Hypothalamus (tissue), 51 donors: ENCODE measurements at places on chromosomes 5 and 9.

GRCh38 chr5:142325725-142326479 is 1.1 kb upstream of the SPRY4 start:
- no peak for DNase-seq

- no peak for DNase-seq
Observed at GRCh38 chr5:174287761-174288160, 242.3 kb downstream of the NSG2 start.

DNA sequence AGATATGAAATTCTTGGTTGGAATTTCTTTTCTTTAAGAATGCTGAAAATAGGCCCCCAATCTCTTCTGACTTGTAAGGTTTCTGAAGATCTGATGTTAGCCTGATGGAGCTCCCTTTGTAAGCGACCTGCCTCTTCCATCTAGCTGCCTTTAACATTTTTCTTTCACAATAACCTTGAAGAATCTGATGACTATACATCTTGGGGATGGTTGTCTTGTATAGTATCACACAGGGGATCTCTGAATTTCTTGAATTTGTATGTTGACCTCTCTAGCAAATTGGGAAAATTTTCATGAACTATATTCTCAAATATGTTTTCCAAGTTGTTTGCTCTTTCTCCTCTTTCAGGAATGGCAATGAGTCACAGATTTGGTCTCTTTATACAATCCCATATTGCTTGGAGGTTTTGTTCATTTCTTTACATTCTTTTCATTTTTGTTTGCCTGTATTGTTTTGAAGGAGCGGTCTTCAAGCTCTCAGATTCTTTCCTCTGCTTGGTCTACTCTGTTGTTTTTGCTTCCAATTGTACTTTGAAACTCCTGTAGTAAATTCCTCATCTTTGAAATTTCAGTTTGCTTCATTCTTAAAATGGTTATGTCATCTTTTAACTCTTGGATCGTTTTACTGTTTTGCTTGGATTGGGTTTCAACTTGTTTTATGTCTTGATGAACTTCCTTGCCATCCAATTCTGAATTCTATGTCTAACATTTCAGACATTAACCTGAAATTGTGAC is 245.2 kb upstream of the TARS1 start:
- no peak for DNase-seq

DNA sequence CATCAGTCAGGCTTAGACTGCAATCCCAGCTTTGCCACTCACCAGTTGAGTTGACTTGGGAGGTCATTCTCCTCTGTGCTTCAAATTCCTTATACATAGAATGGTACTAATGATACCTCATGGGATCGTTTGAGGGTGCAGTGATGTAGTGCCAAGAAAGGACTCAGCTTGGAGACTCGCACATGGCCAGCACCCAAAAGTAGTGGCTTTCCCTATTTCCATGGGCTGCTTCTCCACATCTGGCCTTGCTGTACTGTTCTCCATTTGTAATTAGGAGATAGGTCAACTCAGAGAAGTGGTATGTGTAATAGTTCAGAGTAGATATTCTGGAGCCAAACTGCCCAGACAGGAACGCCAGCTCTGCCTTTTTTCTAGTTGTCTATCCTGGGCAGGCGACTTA is 5.5 kb downstream of the CCL19 start:
- DNase-seq: no peak

DNA sequence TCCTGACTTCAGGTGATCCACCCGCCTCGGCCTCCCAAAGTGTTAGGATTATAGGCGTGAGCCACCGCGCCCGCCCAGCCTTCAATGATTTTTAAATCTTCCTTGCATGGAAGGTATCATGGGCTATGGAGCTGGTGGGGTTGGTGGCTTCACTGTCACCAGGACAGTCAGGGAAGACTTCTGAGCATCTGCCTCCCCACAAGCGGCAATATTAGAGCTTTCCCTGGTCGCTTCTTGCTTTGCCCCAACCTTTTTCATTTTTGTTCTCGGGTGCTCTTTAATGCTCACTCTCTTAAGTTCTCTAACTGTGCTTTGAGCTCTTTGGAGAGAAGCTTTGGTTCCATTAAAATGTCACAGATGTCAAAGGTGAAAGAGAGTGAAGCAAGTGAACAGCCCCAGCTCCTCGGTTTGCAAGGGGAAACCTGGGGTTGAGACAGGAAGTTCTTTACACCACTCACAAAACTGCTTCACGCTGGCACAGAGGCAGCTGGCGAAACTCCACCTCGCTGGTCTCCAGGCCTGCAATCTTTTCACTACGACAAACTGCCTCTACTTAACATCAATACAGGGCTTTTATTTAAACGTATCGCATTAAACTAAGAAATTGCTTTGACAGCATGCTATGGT is 142.5 kb upstream of the RETREG1 start:
- no peak for DNase-seq

DNA sequence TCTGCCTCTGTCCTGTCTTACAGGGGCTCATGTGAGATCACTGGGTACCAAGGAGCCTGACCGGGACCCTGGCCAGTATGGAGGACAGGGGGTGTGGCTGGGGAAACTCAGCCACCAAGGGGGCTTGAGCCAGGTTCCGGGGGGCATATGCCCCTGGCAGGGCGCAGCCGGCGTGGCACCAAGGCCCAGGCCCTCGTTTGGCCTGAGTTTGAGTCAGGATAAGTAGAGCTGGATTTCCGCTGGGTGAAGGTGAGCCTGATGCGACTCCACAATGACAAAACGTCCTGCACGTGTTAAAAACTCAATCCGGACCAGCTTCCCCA is 616 bp upstream of the TSPAN17 start:
- DNase-seq: no peak

DNA sequence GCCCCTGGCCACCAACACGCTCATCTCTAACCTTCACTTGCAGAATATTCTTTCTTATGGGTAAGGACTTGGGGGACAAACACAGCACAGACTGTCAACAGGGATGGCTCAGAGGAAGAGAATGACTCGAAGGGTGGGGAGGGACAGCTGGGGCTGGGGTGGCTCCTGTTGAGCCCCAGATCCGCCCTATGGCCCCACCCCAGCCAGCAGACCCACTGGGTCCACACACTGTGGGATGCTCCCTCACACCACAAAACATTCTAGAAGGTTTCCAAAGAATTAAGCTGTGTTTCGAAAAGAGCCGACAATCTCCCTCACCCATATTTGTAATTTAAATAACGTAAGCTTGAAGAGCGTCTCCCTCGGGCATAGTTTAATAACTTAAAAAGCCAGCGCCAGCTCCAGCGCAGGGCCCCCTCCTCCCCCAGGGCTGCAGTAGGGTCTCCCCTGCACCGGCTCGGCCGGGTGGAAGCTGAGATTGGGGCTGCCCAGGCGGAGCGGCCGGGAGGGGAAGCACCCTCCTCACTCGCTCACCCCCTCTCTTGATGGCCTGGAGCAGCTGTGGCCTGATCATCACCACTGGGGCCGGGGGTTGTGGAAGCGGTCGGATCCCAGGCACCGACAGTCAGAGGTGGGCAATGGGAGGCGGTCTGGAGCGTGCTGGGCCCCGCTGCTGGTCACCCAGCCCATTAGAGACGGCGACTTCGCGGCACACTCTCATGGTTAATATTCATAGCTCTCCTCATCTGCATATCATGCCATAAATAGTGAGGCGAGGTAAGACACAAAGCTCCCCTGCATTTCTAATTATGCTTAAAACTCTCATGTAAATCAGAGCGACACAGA is 37.6 kb downstream of the NACC2 start:
- no peak for DNase-seq

- DNase-seq: no peak
Observed at GRCh38 chr5:37015795-37016666, 139.5 kb downstream of the NIPBL start.

DNA sequence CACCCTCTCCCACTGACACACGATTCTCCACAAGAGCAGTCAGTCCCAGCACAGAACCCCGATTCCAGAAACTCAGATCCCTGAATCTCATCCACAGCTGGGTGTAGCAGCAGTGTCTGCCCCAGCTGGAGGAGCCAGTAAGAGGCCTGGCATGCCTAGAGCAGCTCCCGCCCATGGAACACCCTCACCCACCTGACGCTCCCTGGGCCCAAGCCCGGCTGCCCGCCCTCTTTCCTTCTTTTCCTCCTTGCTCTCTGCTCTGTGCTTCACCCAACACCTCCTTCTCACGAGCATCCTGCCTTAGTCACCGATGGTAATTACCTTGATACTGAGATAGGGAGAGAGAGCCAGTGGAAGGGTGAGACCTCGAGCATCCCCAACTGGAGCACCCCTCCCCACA is 8.7 kb downstream of the PCDH1 start:
- no peak for DNase-seq

GRCh38 chr5:1201327-1202025 is at the start of gene SLC6A19:
SLC6A19 (plus strand) TSS chr5:1201595; CDS start chr5:1201651, 56 bp downstream.
- no peak for DNase-seq

- no peak for DNase-seq
Observed at GRCh38 chr5:135210286-135211055, 176.4 kb upstream of the PITX1 start.

GRCh38 chr9:6757132-6757455 is 679 bp upstream of the KDM4C start:
- DNase-seq: no peak

DNA sequence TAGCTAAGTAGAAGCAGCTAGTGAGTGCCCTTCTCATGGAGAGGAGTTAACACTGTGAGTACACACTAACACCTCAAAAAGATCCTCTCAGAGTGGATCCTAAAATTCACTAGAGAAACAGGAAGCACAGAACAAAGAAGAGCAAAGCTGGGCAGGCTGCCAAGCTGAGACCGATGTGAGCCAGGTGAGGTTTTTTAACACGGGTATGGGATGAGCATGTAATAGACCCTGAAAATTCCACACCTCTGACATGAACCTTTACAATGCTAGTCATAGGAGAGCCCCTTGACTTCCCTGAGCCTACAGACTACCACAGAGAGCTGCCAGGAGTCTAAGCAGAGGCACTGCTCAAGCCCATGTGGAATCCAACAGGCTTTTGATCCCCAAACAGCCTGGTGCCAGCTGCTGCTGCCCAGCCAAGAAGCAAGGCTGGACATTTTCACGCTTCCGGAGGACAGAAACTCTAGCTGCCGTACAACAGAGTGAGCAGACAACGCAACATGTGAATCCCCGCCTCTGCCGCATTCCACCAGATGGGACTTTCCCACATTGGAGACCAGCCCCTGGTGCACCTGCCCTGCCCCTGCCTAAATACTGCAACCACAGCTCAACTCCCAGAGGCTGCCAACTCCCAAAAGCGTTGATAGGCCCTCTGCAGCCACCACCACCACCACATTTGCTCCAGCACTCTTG is 280.8 kb downstream of the CDH10 start:
- no peak for DNase-seq
